Diencephalon (tissue), 1 donor: ENCODE measurements at places on chromosomes 6 and 20. TPM values are rescaled to one million over a fixed set of nuclear protein-coding genes. Genes with fewer than 3 reads are reported as not detected.

Gene IRF4
- not detected for total RNA-seq

Gene GSTA1
- total RNA-seq: not detected

Gene RNF144B
- total RNA-seq: 6.0 TPM

Gene SLC39A7
- total RNA-seq: 53.1 TPM

Gene MICAL1
- 18.9 TPM for total RNA-seq

Gene ERVFRD-1
- not detected for total RNA-seq

Gene RIPOR3
- 2.3 TPM for total RNA-seq

Gene STX7
- total RNA-seq: 73.6 TPM

Gene PRRT1
- total RNA-seq: 0.69 TPM

Gene TAP2
- total RNA-seq: 6.5 TPM
